NCI-H187 (cell line): ENCODE measurements at places on chromosomes 1 and 21.

- no peak for DNase-seq
Observed at GRCh38 chr1:37288900-37289299, 185.5 kb upstream of the ZC3H12A start.

GRCh38 chr1:235784950-235785349, 81.8 kb downstream of the LYST start:
- DNase-seq, result no peak

DNA sequence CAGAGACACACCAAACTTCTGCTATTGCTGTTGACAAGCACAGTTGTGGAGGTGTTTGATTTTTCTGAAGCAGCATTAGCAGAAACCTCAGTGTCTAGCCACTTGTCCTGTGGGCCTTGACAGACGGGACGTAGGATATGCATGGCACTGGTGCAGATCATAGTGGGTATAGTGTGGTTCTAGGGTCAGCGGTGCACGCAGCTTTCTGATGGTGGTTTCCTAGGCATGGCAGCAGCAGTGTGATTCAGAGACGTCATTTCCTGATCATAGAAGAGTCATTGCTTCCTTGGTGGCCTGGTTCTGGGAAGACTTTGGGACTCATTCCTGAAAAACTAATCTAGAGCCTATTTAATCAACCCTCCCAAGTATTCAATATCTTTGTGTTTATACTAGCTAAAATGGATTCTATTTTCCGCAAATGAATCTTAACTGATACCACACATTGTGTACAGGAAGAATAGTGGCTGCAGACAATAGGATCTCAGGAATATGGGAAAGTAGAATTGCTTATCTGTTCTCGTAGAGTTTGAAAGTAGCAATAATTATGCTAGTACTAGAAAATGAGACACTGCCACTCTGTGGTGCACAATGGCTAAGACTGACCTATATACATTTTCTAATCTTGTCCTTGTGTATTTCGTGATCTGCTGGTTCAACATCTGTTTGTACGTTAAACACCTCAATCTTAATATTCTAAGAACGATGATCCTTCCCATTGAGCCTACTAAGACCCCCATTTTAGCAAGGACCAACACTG, 2.8 kb upstream of the USP1 start:
- no peak for DNase-seq

DNA sequence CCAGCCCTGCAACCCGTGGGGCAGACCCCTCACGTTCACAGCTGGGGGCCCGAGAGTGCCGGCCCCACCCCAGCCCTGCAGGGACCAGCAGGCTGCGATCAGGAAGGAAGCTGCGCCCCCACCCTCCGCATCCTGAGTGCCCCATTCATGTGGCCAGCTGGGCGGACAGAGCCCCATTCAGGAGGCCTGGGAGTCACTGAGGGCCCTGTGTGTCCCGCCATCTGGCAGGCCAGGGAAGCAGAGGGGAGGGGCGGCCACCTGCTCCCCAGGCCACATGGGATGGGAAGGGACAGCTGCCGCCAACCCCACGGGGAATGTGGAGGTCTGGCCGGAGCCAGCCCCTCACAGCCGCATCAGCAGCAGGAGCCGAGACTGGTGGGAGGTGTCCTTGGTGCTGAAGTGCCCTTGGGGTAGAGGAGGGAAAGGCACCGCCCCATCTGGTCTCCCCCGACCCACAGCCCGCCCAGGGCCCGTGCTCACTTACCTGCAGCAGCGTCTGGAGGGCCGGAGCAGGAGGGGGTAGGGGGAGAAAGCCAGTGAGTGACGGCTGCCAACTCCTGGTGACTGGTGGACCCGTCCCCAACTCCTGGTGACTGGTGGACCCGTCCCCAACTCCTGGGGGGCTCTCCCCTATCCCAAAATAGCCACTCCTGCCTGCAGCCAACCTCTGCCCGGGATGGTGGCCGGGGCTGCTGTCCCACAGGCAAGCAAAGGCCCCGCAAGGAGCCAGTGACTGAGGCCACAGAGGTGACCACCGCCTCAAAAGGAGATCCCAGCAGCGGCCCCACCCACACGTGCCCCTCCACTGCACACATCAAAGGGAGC, 8.7 kb downstream of the ACAP3 start:
- DNase-seq, result no peak

DNA sequence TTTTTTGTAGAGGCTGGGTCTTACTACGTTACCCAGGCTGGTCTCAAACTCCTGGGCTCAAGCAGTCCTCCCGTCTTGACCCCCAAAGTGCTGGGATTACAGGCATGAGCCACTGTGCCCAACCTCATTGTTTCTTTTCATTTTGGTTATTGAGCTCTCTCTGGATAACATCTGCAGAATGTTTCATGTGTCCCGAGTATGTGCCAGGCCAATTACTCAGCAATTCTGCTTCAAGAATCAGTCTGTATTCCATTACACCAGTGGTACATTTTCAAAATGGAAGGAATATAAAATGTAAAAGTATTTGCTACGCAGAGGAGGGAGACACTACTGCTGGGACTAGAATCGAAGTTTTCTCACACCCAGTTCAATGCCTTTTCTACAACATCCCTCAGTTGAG, 1.7 kb upstream of the ELOA start:
- DNase-seq, result no peak

DNA sequence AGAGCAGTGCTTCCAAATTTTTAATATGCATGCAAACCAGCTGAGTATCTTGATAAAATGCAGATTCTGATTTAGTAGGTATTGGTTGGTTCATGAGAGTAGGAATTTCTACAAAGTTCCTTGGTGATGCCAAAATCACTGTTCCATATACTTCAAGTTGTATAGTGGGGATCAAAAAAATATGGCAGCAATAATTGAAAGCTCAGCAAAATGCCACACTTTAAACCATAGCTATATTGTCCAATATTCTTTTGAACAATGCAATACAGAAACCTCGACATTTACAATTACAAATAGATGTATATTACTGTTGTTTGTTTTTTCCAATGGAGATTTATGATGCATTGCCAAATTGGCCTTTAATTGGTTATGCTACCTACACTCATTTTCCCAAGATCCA, 55.7 kb upstream of the NCAM2 start:
- no peak for DNase-seq

- DNase-seq, result no peak
Observed at GRCh38 chr1:200436436-200436835, 26.6 kb upstream of the ZNF281 start.

- DNase-seq, result no peak
Observed at GRCh38 chr1:91582431-91582921, 81.8 kb downstream of the CDC7 start.

- no peak for DNase-seq
Observed at GRCh38 chr1:53326598-53327181, 1.2 kb downstream of the LRP8 start.

DNA sequence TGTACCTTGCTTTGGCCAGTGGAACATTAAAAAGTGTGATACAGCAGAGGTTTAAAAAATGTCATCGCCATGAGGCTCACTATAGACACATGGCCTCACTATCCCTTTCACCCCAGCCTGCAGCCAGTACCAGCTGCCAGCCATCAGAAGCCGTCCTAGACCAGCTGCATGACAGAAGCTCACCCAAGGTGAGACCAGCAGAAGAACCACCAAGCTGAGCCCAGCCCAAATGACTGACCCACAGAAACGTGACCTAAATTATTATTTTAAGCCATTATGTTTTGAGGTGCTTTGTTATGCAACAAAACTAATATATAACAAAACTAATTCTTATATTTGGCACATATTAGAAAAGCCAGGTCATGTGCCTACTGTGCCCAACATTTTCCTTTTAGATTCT, 91.1 kb downstream of the KCNN3 start:
- DNase-seq, result no peak

- no peak for DNase-seq
Observed at GRCh38 chr1:21815724-21816321, 3.8 kb downstream of the LDLRAD2 start.

GRCh38 chr1:189463166-189463565, 1014.5 kb downstream of the BRINP3 start:
- no peak for DNase-seq

- DNase-seq, result no peak
Observed at GRCh38 chr1:219529116-219529515, 83.8 kb downstream of the ZC3H11B start.

DNA sequence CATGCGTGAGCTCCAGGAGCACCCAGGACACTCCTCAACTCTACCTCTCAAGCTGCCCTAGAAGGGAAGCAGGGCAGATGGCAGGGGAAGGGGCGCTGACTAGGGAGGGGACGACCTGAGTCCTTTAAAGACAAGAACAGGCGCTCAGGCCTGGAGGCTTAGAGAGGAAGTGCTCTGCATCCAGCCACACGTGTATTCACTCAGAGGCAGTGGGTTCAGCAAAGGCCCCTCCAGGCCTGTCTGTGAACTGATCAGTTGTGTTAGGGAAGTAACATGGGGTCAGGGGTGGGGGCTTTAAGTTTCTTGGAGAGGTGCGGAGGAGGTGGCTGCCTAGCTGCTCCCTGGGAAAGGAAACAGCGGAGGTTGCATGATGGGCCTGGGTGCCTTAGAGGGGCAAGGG, 37.1 kb upstream of the ARF1 start:
- no peak for DNase-seq

DNA sequence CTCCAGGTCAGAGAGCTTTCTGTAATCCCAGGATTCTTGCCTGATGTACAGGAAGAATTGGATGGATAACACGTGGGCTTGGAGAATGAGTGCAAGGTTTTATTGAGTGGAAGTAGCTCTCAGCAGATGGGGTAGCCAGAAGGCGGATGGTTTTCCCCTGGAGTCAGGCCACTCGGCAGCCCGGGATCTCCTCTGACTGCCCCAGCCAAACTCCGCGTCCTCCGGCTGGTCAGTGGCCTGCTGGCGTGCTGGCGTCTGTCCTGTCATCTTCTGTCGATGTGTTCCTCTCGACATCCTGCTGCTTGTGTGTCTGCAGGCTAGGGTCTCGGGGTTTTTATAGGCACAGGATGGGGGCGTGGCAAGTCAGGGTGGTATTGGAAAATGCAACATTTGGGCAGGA, 27.4 kb upstream of the GJA9 start:
- DNase-seq, result no peak

- no peak for DNase-seq
Observed at GRCh38 chr1:160569806-160570205, 9.5 kb downstream of the CD84 start.

GRCh38 chr1:32860566-32860965, 10.1 kb downstream of the FNDC5 start:
- no peak for DNase-seq

- no peak for DNase-seq
Observed at GRCh38 chr1:62271134-62271533, 48.1 kb downstream of the KANK4 start.

DNA sequence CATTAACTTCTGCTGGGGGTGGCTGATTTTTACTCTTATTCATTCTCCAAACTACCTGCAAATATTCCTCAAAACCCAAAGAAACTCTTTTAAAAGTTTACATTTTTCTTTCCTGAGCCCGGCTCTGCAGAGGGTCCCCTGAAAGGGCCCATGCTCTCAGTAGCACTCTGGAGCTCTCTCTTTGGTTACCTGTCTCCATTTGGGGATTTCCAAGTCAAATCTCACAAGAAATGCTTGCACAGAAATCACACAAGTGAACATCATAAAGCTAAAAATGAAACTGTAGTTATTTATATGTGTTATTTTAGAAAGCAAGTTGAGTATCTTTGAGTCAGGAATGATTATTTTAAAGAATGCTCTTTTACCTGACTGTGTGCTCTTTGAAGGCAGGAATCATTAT, 174.5 kb upstream of the PLXNA2 start:
- DNase-seq, result no peak

GRCh38 chr1:221913351-221913892, 171.5 kb upstream of the DUSP10 start:
- no peak for DNase-seq

GRCh38 chr1:62900566-62900965, 116.6 kb downstream of the ATG4C start:
- no peak for DNase-seq

- DNase-seq, result no peak
Observed at GRCh38 chr1:178868706-178869105, 2.2 kb downstream of the ANGPTL1 start.

GRCh38 chr1:20696397-20697333, 21.1 kb downstream of the KIF17 start:
- peak; percentile 64 for DNase-seq

DNA sequence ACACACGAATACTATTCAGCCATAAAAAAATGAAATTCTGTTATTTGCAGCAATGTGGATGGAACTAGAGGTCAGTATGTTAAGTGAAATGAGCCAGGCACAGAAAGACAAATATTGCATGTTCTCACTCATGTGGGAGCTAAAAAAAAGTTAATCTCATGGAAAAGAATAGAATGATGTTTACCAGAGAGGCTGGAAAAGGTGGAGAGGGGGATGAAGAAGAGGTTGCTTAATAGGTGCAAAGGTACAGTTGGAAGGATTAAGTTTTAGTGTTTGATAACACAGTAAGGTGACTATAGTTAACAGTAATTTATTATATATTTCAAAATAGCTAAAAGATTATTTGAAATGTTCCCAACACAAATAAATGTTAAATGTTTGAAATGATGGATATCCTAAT, 10.8 kb upstream of the RGL1 start:
- no peak for DNase-seq
